ENCODE measurements at places on chromosomes 1 and 21.

DNA sequence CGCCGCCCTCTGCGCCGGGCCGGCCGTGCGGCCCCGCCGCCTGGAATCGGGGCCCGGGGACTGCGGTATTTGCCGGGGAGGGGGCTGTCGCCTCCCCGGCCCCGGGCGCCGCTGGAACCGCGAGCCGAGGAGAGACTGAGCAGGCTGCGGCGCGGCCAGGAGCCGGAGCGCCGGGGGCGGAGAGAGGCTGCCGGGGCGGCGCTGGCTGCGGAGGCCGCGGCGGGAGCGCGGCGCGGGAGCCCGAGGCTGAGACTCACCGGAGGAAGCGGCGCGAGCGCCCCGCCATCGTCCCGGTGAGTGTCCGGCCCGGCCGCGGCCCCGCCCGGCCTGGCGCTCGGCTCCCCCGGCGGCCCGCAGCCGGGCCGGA is 746 bp downstream of the DYRK1A start:
- DNase-seq = no peak

DNA sequence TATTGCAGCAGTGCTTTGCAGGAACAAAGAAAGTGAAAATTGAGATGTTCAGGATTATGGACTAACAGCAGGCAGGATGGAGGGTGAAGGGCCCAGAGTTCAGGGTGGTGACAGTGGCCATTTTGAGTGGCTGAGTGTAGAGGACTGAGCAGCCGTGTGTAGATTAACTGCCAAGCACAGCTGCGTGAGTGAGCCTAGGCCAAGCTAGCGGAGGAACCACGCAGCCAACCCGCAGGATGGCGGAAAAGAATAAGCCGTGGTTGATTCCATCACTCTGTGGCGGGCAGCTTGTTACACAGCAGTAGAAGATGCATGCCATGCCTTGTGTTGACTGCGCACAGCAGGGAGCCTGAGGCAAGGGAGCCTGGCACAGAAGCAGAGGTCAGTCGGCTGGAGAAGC is 102.5 kb upstream of the KIF26B start:
- no peak for DNase-seq

DNA sequence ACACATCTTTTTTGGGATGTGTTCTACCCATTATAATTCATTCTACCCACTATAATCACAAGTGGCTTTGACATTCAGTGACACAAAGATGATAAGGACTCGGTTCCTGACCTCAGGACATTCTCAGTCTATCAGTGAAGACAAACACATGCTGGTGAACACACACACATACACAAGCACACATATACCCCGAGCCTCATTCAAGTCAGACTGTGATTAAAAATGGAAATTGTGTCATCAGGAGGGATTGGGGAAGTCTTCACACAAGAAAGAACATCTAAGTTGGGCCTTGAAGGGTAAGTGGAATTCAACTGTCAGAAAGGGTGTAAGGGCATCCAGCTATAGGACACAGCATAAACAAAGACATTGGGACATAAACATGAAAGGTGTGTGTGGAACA is 2.6 kb upstream of the LAD1 start:
- no peak for DNase-seq

DNA sequence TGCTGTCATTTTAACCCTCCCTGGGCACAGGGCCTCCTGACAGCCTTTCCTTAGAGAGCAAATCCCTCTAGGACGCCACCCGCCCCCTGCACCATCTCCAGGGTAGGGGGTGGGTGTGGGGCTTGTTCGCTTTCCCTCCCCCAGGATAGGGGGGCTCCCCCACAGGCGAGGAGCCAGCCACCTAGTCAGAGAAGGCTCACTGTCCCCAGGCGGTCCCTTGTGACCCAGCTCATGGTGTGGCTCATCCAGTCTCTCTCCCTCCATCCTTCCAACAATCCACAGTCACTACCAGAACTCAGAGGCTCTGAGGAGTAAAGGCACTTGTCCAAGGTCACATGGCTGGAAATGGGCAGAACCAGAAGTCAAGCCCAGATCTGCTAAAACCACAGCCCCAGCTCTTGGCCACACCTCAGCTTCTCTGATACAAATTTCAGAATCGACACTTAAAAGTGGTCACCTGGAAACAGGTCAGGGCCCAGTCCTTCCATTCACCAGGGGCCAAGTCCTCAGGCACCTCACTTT is 89.8 kb downstream of the MRPL37 start:
- DNase-seq = no peak

- DNase-seq = no peak
Measured at GRCh38 chr1:8430476-8430875, 112.6 kb downstream of the SLC45A1 start.

DNA sequence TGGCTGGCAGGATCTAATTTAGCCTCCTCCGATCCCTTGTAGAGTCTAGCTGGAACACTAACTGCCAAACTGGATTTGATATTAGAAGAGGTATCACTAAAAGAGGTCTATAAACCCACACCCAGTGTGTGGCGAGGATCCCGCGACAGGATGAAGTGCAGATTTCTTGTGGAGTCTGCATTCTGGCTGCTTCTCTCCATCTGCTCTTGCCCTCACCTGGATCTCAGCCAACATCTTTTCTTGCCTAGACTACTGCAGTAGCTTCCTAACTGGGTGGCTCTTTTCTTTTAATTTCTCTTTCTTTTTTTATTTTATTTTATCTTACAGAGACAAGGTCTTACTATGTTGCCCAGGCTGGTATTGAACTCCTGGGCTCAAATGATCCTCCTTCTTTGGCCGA is 48.9 kb upstream of the CAPZB start:
- DNase-seq = no peak

- no peak for DNase-seq
Measured at GRCh38 chr1:35164893-35165292, 28.1 kb downstream of the SFPQ start.

- DNase-seq = no peak
Measured at GRCh38 chr1:90823686-90824085, 106.6 kb upstream of the BARHL2 start.

DNA sequence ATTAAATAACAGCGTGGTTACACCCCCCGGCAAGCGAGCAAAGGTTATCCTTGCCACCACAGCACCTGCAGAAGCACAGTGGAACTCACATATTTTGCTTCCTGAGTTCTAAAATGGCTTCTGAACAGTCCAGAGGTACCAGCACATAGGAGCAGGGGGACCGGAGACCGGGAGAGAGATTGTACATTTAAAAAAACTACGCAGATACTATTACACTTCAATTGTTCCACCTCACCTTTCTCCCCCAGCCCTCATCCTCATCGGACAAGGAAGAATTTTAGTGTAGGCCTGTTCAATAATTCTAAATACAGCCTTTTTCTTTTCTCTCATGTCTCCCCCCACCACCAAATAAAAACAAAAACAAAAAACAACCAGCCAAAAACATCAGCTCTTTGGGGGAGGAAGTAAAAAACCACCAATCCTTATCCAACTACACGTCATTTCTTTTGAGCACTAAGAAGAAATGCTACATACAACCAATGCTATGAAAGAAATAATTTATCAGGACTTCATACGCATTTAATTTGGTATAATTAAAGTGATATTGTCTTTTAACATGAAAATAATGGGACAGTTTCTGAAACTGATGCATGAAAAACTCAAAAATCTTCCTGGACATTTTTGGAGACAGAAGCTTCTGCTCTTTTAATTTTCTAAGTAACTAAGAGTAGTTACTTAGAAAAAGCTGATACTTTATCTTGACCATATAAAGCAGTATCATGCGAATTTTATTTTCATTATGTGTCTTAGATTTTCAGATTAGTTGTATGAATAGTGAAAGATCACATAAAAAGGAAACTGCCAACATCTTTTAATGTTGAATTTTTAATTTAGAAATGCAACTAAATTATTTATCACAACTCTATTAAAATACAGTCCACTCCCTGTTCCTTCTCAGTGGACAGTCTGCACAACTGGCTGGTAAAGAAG is 9.1 kb downstream of the CDKN2C start:
- DNase-seq = no peak

DNA sequence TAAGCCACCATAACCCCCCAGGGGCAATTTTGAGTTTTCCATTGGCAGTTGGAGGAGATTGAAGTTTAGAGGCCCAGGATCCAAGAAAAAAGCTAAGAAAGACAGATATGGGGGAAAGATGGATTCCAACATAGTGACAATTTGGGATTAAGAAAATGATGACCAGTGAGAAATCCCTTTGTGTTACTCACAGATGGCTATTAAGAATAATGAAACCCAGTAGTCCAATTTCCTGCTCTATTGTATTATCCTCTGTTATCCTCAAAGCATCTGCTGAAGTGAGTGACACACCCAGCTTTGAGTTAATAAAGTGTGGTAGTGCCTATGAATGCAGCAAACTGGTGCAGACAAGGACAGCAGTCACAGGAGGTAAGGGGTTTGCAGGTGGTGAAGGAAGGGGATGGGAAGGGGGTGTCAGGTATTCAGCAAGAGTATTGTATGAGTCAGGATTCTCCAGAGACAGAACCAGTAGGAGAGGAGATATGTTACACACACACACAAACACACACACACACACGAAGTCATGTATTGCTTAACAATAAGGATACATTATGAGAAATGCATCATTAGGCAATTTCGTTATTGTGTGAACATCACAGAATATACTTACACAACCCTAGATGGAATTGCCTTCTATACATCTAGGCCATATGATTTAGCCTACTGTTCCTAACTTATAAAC is 112.4 kb upstream of the VANGL1 start:
- no peak for DNase-seq

GRCh38 chr1:148388260-148389026 is 94.7 kb downstream of the PPIAL4G start:
- DNase-seq = peak; percentile 89

DNA sequence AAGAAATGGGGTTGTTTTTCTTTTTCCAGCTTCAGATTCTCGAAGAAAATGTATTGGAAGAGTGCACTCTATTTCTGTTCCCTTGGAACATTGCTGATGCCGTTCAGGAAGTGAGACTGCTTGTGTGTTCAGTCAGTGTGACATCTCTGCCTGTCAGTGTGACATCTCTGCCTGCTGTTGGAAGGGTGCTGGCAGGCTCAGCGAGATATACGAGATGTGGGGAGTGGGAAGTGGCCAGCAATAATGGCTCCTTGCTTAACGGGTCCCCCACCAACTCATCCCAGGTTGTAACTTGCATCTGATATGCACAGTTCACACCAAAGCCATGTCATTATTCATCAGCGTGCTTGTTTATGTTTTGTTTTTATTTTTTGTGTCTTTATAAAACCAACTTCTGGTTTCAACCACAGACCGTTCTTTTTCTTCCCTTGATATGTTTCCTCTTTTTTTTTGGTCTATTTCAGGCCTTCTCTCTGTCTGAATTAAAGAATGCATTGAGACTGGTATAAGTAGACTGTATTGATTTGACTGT is 145.4 kb downstream of the GALNT2 start:
- no peak for DNase-seq

DNA sequence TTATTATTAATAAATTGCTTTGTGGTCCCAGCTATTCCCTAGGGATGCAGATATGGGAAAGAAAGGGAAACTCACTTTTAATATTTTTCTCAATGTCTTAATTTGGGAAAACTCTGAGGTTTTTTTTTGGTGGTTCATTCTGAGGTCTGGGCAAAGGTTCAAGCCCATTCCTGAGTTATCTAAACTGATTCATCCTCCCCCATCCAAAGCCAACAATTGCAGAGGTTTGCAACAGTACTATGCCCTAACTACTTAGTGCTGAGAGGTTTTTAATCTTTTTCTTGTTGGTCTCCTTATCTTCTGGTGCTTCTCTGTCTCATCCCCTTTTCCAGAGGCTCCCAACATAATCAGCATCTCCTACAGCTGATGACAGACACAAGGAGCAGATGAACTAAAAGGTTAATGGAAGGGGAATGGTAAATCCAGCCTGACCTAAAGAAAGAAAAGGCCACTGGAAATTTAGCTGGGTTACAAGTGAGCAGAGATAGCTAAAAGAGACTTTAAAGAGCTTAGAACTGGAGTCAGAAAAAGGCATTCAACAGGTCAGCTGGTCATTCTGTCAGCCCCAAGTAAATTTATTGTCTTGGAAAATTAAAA is 390.4 kb downstream of the TGFB2 start:
- DNase-seq = no peak

GRCh38 chr1:220877377-220878095 is 1.7 kb upstream of the HLX start:
- no peak for DNase-seq

DNA sequence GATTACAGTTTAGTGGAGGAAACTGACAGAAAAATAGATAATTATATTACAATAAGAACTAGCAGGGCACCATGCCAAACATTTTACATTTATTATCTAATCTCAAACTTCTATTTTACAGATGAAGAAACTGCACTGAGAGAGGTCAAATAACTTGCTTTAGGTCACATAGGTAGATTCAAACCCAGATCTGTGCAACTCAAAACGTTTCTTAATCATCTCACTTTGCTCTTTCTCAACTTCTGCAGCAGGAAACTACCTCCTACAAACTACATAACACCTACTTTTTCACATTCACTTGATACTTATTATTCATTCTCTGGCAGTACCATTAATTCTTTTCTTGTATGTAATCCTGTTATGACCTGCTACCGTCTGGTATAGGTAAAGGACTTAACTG is 49.9 kb upstream of the BCL10 start:
- no peak for DNase-seq

- no peak for DNase-seq
Measured at GRCh38 chr1:111907321-111907720, 82.1 kb downstream of the KCND3 start.

DNA sequence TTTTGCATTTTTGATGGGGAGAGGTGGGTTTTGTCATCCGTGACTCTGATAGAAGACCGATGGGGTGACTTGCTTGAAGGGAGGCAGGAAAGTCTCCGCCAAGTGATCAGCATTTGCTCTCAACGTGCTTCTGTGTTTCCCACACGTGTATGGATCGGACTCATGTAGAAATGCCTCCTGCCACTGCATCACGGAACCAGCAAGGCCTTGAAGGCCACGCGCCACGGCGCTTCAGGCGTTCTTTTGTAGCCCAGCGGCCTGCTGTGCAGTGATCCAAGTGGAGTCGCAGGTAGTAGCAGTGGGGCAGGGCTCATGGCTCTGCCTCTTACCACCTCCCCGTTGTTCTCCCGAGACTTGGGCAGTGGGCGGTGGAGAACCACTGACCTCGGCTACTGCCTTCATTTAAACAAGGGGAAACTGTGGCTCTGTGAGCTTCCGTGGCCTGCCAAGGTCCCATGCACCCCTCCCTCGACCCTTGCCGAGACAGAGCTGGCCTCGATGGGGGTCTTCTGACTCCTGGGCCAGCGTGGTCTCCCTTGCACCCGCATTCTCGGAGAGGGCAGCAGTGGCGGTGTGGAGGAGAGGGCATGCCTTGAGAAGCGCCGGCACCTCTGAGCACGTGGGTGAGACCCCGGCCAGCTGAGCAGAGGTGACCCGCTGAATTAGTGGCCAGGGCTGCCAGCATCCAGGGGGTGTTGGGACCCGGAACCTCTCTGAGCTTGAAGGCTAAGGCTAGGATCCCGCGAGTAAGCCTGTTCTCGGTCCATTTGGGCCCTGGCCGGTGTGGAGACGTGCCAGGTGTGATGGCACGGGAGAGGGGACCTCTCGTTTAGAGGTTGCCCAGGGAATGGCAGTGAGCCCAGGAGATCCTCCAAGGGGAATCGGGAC is 46.1 kb upstream of the ABCG1 start:
- DNase-seq = no peak
